ENCODE measurements at places on chromosomes 16 and 17.

DNA sequence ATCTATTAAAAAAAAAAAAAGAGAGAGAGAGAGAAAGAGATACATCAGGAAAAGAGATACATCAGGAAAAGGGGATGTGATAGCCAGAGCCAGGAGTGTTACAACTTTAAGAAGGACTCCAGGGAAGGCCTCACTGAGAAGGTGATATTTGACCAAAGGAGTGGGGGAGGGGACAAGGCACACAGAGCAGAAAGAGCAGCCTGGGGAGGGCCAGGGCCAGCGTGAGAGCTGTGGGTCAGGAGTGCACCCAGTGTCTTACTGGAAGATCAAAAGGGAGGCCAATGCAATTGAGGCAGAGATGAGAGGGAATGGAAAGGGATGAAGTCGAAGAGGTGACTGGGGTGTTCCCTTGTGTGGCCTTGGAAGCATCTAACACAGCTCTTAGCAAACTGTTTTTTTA lies 7.7 kb downstream of the ASPHD1 start:
- DNase-seq: no peak

DNA sequence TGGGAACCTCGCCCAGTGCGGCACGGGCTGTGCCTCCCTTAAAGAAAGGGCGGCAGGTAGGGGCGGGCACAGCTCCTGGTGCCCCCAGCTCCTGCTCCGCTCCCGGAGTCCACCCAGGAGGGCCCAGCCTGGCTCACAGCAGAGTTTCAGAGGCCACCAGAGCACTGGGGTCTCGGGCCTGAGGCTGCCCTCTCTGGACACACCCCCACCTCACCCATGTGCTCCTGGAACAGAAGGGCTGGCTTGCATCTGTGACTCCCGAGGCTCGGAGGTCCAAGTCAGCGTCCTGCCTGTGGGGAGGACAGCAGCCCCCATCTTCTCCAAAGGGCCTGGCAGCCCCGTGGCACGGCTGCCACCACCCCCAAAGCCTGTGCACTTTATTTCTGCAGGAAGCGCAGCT lies 62.7 kb downstream of the RBFOX3 start:
- DNase-seq: no peak

DNA sequence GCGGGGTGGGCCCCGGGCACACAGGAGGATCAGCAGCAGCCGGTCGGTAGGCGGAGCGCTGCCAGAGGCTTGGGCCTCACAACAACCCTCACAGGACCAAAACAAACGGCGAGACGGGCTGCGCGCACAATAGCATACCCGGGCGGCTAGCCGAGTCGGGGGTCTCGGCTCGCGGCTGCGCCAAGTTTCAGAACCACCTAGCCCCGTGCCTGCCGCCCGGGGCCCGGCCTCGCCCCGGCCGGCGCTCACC lies 732 bp downstream of the ULK2 start:
- DNase-seq: peak; percentile 74

DNA sequence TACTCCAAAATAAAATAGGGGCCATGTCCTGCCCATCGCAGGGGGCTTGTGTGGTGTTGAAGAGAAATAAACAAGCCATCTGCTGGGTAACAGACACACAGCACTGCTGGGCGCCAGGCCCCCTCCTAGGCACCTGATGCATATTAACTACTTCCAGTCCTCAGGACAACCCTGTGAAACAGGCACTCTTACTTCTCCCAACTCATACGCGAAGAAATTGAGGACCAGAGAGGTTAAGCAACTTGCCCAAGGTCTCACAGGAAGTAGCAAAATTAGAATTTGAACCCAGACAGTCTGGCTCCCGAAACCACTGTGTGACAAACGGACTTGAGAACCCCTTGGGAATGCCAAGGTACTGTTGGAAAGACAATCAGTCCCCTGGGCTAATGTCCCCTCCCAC lies 2.8 kb downstream of the STX1B start:
- no peak for DNase-seq

DNA sequence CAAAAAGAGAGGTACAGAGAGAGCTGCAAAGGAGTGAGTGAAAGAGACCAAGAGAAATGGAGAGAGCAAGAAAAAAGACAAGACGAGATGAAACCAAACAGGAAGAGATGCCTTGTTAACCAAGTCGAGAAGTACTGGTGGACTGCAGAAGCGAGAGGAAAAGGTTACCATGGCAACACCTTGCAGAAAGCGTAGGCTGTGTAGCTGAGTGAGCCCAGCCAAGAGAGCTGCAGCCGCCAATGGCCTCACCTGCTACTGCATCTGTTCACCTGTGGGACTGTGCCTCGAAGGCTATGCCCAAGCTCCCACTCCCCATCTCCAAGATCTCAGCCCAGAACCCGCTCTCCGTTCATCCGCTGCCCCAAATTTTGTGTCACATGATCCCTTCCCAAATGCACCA lies 161.3 kb downstream of the SLC39A11 start:
- DNase-seq: no peak

DNA sequence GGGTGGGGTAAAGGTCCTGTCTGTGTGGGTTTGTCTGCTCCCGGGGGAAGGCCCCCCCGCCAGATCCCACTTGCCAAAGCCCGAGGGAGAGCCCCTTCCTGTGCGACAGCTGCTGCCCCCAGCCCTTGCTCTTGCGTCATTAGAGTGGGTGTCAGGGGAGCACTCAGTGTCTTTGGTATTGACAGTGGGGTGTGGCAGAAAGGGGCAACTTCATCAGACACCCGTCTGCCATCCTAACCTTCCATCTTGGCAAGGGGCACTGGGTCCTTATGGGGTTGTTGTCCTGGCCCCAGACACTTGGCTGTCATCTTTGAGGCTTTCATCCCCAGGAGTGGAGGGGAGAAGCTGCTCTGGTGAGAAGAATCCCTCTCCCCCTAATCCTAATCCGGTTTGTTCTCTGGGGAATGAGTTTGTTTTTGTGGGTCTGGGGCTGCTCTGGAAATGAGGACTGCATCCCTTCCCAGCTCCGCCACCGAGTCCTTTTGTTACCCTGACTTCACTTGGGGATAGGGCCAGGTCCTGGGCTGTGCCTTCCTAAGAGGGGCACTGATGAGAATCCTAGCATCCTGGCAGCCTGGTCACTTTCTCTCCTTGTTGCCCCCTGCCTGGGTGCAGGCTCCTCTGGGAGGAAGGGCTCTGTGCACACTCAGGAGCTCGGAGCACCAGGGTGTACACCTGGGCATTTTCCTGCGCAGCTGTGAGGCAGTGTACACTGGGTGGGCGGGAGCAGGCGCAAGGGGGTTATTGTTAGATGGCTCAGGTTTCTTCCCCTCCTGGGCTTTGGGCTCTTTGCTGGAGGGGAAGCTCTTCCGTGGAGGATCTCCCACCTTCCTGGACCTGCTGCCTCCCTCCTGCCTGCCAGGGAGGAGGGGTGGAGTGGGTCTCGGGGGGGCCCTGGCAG lies 21.1 kb downstream of the GJD3 start:
- DNase-seq: no peak

DNA sequence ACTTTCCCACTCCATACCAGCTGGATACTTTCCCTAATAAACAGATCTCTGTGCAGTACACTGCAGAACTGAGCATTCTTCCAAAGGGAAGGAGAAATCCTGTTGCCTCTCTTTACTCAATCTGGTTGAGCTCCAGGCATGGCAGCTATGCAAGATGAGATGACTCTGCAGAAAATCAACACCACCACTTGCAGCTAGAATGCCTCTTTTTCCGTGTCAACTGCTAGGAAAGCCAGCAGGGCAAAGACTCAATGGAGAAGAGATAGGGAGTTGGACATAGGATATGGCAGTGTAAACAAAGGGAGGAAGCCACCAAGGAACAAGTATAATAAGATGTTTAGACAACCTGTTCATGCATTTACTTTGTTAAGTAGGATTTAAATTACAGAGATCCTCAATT lies 40.4 kb upstream of the CORO6 start:
- DNase-seq: no peak

- DNase-seq: peak; percentile 75
Measured at GRCh38 chr17:1491443-1492248, 840 bp downstream of the MYO1C start.

GRCh38 chr17:50371526-50371925 lies 1.5 kb downstream of the MRPL27 start:
- no peak for DNase-seq

- DNase-seq: no peak
Measured at GRCh38 chr16:70434484-70435260, 4.2 kb downstream of the ST3GAL2 start.

DNA sequence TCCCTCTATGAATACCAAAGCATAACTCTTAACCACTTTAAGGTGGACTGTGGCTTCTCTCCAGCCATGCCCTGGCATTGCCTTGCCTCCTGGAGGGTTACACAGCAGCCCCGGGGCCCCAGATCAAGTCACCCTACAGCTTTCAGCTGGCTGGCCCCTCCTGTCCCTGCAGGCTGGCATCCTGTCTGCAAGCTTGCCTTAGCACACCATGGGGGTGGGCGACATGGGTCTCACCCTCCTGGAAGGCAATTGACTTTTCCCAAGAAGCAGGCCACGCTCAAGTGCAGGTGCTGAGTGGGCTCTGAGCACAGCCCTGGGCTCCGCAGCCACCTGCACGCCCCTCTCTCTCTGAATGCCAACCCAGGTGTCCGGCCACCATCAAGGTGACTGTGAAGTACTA lies 25.8 kb upstream of the AKTIP start:
- no peak for DNase-seq

DNA sequence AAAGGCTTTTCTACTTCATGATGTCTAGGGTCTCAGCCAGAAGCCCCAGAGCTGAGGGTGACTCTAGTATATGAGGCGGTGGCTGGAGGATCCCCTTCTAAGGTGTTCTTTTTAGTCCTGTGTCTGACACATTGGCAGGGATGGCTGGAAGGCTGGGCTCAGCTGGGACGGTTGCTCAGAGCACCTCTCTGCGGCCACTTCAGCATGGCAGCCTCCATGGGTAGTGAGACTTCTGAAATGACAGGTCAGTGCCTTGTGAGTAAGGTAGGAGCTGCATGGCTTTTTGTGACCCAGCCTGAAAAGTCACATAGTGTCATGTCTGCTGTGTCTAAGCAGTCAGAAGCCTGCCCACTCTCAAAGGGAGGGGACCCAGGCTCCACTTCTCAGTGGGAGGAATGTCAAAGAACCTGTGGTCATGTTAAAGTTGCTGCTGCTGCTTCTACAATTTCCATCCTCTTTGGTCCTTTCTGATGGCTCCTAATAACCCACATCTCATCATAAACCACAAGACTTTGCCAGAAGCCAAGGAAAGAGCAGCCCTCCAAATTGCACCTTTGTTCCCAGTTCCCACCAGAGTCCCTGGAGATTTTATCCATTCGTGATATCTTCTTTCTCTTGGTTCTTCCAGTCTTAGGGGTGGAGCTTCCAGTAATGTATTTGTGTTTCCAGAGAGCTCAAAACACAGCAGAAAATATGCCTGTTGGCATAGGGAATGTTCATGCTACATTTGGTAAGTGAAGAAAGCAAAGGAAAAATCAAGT lies 15.4 kb upstream of the KCNG4 start:
- no peak for DNase-seq

DNA sequence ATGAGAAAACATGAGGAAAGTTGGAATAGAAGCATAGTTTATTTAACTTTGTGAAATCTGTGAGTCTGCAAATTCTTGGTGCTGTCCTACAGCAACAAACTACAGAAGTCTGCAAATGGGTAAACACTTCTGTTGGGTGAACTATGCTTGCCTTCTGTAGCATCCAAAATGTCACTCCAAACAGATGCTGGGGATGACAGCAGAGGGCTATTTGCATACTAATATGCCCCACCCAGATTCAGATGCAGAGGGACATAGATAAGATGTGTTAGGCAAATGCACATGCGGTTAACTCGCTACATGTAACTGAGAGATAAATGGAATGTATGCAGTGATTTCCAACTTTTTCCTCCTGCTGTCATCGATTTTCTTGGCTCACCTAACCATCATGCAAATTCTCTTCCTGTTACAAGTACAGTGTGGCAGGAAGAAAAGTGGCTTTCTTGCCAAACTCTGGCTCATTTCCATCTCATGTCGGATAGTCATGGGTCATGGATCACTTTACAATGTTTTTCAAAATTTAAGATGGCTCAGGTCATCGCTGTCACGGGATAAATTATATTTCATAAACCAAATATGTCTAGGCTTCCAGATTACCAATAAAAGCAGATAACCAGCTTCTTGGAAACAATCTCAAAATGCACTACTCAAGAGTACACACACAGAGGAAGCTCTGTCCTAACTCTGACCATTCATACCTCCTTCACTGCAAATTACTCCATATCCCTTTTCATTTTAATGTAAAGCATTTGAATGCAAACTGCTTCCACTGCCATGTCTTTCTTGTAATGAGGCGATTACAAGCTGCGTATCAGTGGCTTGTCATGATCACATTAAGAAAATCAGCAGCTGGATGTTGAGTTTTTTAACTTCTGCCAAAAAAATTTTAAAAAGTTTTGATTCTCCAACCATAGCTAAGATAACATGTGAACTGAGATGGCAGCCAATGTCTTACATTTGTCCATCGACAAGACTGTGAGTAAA lies 47.7 kb downstream of the ADAMTS18 start:
- DNase-seq: no peak

DNA sequence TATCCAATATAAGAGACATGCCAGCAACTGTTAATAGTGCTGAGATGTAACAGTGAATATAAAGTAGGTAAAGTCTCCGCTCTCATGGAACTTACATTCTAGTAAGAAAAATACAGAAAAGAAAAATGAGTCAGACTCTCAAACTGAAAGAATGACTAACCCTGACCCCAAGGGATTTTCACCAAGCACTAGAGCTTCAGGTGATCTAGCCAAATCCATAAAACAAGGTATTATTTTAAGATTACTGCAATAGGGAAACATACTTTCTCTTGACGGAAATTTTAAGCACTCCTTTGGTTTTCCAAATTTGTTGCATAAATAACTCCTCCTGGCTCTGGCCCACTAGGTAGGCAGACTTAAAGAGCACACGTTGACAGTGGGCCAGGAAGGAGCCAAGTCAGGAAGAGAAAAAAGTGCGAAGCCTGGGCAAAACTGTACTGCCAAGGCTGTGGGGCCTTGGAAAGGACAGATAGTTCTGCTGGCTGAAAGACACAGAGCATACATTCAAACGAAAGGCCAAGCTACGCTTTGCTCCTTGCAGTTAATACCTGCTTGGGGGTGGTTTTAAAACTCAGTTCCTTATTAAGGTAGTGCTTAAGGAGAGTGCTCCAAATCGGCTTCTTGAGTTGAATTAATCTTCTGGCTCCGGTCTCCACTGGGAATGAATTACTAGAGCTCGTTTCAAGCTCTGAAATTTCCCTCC lies 1.4 kb downstream of the GOT2 start:
- DNase-seq: peak; percentile 39

DNA sequence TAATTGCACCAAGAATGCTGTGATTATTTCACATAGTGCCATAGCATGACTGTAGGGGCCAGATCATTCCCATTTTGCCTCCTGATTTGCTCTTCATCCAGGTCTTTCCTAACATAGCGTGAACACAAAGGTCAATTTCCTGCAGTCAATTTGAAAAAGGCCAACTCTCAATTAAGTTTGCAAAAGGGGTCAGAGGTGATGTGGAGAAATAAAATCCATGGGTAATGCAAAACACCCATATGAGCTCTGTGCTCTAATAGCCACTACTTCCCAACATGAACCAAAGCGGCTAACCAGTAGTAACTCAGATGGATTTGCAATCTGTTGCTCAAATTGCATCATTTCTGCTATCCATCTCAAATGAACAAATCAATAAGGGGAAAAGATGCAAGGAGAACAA lies 275.5 kb upstream of the SOX9 start:
- no peak for DNase-seq

All from left hindlimb (tissue), 1 donor.